Activated T-helper 17 cell treated with anti-CD3 and anti-CD28 coated beads, Interleukin-2, amount 50 U/mL, for 72 hours (primary cell): ENCODE measurements at places on chromosomes 4 and X. TPM values are rescaled to one million over a fixed set of nuclear protein-coding genes. Genes with fewer than 3 reads are reported as not detected.

- ATAC-seq = no peak
These were observed 641.2 kb upstream of the CPEB2 start for GRCh38 chr4:14361084-14361483.

ACE2 gene
- total RNA-seq = 0.16 TPM

DMD gene
- total RNA-seq = 1.4 TPM

NALF2 gene
- 0.45 TPM for total RNA-seq

GRCh38 chr4:3307486-3307885 lies 14.7 kb downstream of the RGS12 start:
- no peak for ATAC-seq
